ENCODE measurements at places on chromosomes 5 and 9.

- no peak for DNase-seq
Measured at GRCh38 chr5:118554981-118555380, 433.4 kb downstream of the DTWD2 start.

- DNase-seq: no peak
Measured at GRCh38 chr5:78522476-78523260, 125.9 kb downstream of the LHFPL2 start.

- DNase-seq: no peak
Measured at GRCh38 chr5:65727491-65728156, 5.6 kb downstream of the NLN start.

DNA sequence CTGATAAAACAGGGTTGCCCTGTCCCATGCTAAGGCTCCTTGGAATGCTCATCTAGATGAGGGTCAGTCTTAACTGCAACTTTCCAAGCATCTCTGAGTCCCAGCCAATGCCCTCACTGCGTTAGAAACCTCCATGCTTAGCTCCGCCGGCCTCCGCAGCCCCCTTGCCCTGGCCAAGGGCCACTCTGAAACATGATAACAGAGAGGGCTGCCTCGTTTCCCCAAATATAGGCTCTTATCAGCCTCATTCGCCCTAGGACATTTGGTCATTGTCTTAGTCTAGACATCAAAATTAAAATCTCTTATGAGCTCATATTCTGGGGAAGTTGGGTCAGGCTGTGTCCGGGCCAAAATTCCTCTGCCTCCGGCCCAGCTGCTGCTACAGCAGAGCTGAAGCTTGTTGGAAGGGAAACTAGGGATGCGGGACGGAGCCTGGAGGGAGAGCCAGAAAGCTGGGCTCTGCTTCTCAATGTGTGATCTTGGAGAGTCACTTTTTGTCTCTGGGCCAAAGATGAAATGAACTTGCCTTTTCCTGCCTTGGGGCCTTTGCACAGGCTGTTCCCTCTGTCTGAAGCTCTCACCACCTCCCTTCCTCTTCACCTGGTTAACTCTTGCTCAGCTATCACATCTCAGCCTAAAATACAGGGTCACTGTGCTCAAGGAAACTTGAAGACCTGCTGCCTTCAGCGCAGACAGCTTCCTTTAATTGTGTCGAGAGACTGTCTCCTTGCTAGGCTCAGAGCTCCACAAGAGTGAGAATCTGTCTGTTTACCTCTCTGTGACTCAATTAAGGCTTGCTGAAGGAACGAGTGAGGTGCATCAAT is 191.3 kb downstream of the RGS3 start:
- DNase-seq: peak; percentile 43

DNA sequence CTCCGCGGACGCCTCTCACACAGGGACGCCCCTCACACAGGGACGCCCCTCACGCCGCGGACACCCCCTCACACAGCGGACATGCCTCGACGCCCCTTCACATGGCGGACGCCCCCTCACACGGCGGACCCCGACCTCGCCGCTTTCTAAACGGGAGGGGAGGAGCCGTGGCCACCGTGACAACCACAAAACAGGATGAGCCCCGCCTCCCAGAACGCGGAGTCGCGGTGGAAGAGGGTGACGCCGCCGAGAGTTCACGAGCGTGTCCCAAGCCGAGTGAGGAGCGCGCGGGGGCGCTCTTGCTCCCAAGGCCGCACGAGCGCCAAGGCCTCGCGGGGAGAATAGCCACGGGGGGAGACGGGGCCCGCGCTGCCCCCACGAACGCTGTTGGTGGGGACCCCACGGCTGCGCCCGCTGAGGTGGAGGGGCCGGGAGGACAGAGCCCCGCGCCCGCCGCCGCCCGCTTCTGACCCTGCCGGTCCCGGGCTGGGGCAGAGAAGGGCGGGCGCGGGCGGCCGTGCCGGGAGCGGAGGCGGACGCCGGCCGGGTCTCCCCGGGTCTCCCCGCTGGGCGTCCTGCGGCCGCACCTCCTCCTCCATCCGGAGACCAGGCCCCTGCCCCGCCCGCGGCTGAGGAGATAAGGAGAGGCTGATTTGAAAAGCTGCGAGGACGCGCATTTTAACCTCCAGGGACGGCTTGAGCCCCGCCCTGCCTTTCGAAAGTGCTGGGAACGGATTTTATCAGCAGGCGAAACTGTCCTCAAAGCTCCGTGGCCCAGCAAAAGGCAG is 3.9 kb upstream of the NKD2 start:
- DNase-seq: peak; percentile 76

Data from breast epithelium (tissue), 4 donors.